ENCODE measurements at places on chromosomes 2 and 18.

- DNase-seq: no peak
Measured at GRCh38 chr2:240624011-240624949, 1.0 kb upstream of the GPR35 start.

GRCh38 chr2:68917034-68917718, 35.5 kb downstream of the GKN2 start:
- no peak for DNase-seq

- peak; percentile 64 for DNase-seq
Measured at GRCh38 chr2:72979896-72980295, 62.6 kb downstream of the EMX1 start.

DNA sequence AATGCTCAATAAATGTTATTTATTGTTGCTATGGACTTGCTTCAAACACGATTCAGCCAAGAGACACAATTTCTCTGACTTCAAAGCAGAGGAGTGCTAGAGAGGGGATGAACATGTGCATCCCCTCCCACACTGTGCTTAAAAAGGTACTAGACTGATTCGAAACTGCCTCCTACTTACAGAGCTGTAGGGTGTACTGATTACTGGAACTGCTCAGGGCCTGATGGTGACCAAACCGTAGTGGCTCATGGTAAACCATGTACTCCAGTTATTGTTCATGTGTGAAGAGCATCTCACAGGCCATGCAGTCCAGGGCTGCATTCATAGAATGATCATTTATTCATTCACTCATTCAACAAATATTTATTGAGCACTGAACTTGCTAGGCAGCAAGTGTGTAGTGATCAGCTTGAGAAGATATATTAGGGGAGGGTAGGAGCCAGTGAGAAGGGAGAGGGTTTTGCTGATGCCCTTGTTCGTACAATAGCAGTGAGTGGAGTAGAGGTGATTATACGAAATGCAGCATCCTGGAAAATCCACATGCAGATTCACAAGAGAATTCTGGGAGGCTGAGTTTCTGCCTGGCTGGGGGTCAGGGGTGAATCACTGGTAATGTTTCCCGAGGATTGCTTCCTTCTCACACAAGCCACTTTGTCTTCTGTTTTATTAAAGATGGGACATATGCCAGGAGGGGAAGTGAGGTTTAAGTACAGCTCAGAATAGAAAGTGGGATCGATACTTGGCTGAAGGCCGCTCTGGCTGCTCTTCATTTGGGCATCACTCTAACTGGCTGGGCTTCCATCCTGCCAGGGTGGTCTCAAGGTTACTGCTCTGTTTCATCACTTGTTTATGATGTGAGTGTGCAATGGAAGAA, 245.4 kb downstream of the RAD51AP2 start:
- no peak for DNase-seq

DNA sequence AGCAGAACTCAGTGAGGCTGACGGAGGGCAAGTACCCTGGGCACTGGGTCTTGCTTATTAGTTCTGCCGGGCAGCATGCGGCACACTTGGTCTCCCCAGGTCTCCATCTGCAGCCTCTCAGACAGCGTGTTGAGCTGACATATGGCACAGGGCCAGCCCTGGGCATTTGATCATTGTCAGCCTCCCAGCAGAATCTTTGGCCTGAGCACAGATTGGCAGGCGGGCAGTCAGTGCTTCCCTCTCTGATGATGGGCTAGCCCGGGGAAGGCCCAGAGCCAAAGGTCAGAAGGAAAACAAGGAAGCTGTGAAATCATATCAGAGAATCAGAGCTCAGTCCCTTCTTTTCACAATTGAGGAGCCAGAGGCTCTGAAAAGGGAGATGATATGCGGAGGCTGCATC, 150.1 kb upstream of the LRRTM1 start:
- DNase-seq: no peak

DNA sequence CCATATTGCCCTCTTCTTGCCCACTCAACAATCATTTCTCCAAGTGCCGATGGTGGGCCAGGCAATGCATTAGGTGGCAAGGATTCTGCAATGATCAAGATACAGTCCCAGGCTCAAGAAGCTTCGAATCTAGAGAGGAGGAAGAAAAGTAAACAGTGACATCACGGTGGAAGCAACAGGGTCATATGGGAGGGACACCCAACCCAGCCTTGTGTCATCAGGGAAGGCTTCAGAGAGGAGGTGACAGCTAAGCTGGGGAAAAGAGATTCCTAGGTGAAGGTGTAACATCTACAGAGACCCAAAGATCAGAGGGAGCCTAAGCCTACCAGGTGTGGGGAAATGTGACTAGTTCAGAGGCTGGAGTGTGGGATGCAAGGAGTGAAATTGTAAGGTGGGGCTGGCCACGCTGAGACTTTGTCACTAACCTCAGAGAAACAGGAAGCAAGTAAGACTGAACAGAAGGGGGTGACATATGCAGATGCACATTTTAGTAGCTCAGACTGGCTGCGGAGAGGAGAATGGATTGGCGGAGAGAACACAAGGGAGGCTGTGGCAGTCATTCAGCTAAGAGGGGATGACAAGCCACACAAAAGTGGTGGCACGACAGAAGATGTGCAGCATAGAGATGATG, 104.9 kb downstream of the ANKRD44 start:
- peak; percentile 60 for DNase-seq

DNA sequence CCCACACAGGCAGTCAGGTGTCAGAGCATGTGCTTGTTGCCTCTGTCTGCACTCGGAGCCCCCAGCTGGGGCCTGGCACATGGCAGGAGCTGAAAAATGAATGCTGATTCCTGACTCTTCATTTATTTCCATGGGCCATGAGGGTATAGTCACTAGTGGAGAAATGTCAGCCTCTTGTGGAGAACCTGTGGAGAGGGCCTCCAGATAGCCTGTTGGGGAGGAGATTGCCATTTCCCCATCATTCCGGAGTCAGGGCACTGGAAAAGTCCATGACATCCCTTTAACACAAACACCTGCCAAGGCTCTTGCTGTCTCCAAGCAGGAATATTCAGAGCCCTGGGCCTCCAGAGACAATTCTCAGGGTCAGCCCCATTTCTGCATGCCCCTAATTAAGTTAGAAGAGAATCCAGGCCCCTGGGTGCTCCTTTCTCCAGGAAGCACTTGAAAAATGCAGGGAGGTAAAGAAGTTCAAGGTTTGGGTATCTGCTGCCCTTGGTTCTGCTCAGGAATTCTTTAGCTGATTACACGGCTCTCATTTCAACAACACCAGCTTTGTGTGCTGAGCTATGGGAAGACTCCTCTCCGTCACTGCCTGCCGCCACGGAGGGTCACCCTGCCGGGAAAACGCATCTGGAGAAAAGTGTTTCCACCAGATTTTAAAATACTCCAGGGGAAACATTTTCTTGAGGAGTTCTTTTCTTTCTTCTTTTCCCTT, 311.3 kb downstream of the MYCN start:
- DNase-seq: no peak

DNA sequence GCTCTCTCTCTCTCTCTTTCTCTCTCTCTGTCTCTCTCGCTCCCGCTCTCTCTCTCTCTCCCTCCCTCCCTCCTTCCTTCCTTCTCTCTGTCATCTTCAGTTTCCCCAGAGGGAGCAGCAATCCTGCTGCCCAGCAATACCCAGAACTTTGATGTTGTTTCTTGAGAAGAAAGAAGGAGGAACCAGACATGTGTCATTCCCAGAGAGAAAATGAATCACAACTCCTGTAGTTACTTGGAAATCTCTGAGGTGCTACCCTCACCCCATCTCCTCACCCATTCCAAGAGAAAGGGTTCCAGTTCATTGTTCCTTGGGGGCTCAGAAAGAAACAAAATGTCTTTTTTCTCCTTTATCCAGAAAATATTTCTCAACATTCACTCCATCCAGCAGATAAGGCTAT, 449.1 kb downstream of the TNS1 start:
- no peak for DNase-seq

DNA sequence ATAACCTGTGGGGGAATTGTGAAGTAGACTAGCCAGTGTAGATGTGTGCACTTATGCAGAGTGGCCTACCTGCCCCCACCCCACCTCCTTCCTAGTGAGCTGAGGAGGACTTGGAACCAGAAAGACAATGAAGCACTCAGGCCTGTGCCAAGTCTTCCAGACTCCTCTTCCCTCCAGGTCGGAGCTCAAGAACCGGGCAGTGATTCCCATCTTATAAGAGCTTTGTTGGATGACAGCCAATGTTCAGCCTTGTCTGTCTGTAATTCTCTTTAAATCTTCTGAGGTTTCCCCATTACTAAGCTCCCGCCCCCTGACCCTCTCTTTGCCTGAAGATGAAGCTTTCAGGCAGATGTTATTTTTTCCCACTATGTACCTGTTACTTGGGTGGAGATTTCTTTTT, 121.0 kb downstream of the SMAD2 start:
- DNase-seq: no peak

- DNase-seq: no peak
Measured at GRCh38 chr2:205531072-205531471, 151.2 kb upstream of the NRP2 start.

GRCh38 chr2:36480028-36480427, 117.9 kb downstream of the FEZ2 start:
- DNase-seq: no peak

- DNase-seq: peak; percentile 54
Measured at GRCh38 chr2:120669121-120669952, 66.3 kb upstream of the GLI2 start.

- no peak for DNase-seq
Measured at GRCh38 chr2:36203366-36203765, 152.2 kb upstream of the CRIM1 start.

DNA sequence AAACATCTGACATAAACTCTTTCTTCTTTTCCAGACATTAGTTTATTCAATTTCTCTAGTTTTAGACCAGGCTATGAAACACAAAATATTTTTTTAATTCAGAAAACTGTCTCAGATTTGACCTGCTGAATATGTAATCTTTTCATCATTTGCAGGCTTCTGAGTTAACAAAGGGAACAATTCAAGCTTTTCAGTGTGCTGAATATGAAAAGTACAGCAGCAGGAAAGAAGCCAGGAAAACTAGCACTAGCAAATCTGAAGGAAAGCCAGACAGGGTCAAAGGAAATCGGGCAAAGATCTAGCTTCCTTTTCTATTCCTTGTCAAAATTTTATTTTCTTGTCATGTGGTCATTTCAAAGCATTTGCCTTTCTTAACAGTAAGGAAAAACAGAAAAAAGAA, 35.3 kb downstream of the ACVR1C start:
- no peak for DNase-seq

GRCh38 chr2:212904646-212905045, 246.8 kb downstream of the IKZF2 start:
- no peak for DNase-seq

DNA sequence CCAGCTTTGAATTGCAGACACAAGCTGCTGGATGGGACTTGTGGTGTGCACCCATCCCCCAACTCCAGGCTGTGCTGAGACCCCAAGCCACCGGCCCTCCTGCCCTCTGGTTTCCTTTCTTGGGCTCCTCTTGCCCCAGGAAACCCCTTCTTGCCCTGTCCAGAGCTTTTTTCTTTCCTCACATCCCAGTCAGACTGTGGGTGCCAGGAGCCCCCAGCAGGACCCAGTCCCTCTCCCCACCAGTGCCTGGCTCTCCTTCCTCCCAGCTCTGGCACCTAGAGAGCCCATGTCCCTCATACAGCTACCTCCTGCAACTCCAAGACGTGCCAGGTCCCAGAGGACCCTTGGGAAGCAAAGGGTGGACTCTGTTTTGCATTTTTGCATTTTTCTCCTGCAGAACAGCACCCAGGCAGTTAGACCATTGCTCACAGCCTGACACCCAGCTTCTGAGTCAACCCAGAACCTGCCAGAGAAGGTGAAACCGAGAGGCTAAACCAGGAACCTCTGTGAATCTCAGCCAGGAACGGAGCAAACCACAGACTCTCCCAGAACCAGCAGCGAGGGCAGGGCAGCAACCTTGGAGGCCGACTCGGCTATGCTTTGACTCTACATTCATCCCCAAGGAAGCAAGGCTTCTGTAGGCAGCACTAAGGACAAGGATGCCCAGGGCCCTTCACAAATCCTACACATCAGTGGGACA, 221.1 kb downstream of the ANAPC1 start:
- no peak for DNase-seq

Data from Karpas-422 (cell line).